ENCODE measurements at places on chromosomes 7 and 10.

GRCh38 chr10:55013318-55013717 lies 212.3 kb upstream of the PCDH15 start:
- DNase-seq = no peak

DNA sequence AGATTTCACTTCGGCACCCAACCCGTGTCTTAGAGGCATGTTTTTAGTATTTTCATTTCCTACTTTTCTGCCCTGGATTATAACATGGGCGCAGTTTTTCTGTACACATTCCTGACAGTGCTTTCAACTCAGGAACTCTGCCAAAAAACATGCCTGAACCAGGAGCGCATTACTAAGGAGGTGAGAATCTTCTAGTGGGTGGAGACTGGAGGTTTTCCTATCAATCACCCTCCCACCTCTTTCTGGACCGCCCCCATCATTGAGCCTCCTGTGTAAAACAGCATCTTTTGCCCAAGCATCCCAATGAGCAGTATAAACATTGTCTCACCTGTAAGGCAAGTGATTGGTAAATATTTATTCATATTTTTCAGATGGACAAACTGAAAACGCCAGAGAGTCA lies 53.2 kb downstream of the STK17A start:
- no peak for DNase-seq

GRCh38 chr10:132743925-132744490 lies 41.9 kb downstream of the NKX6-2 start:
- peak; percentile 74 for DNase-seq

DNA sequence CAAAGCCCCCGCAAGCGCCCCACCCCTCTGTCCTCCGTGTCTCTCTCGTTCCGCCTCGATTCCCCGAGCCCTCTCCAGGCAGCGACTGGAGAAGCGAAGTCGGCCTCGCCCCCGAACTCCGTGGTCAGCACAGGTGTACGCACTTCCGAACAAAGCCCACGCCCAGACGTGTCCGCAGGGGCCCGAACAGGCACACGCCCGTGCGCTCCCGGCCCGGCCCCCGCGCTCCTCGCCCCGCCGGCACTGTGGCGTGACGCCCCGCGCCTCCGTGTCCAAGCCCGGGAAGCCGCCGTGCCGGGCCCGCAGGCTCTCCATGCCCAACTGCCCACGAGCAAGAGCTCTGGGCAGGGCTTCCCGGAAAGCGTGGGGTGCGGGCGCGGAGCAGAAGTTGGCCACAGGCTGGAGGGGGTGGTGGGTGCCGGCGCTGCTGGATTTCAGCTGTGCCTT lies 662 bp downstream of the NRCAM start:
- DNase-seq = peak; percentile 63

All from islet precursor cell (in vitro differentiated cells).